ENCODE measurements at places on chromosomes 11 and 22. TPM values are rescaled to one million over a fixed set of nuclear protein-coding genes. Genes with fewer than 3 reads are reported as not detected.

DNA sequence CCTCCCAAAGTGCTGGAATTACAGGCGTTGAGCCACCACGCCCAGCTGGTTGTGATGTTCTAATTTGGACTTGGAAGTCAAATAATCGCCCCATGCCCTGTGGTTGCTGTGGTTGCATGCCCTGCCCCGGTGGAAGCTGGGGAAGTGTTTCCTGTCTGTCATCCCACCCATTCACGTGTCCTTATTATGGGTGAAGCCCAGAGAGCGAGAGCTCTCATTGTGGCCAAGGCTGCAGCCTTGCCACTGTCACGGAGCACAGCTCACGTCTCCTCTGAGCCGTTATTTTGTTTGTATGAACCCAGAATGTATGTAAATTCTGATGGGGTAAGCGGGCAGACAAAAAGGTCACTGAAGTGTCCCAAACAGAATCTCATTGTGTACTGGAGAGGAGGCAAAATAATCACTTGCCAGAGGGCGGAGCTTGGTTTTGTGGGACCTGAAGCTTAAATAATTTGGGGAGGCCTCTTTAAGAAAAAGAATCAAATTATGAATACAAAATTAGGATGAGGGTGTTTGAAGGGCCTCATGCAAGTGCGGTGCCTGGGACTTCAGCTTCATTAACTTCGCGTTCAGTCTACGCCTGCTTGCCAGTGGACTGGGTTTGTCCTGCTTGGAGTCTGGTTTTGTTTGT is 25.8 kb upstream of the TREH start:
- H3K4me1 ChIP-seq: peaks cover 20% of the 10 kb centered on the region
- H3K4me3 ChIP-seq: no peak overlapping the region
- H3K27ac ChIP-seq: peak overlapping the region; percentile 62
- peak; percentile 59 for DNase-seq
- H3K27me3 ChIP-seq: peaks cover 11% of the 10 kb centered on the region
- peaks cover 3% of the 10 kb centered on the region for H3K36me3 ChIP-seq

- DNase-seq: no peak
- no peaks in the 10 kb centered on the region for H3K27me3 ChIP-seq
- no peaks in the 10 kb centered on the region for H3K36me3 ChIP-seq
- no peaks in the 10 kb centered on the region for H3K4me1 ChIP-seq
- no peak overlapping the region for H3K27ac ChIP-seq
- no peak overlapping the region for H3K4me3 ChIP-seq
Measured at GRCh38 chr11:115267871-115268270, 236.3 kb downstream of the CADM1 start.

- no peak overlapping the region for H3K4me3 ChIP-seq
- no peak overlapping the region for H3K27ac ChIP-seq
- peaks cover 14% of the 10 kb centered on the region for H3K36me3 ChIP-seq
Measured at GRCh38 chr11:12126344-12127019, 16.1 kb downstream of the MICAL2 start.

Gene SLC22A6
- not detected for total RNA-seq

Gene NAALADL1
- total RNA-seq: 13.6 TPM

DNA sequence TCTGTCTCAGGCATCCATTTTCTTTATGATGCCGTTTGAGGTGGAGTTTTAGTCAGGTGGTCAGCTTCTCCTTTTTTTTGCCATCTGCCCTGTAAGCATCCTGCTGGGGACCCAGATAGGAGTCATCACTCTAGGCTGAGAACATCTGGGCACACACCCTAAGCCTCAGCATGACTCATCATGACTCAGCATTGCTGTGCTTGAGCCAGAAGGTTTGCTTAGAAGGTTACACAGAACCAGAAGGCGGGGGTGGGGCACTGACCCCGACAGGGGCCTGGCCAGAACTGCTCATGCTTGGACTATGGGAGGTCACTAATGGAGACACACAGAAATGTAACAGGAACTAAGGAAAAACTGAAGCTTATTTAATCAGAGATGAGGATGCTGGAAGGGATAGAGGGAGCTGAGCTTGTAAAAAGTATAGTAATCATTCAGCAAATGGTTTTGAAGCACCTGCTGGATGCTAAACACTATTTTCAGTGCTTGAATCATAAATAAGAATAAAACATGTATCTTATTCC is 10.9 kb upstream of the HBE1 start:
- no peak overlapping the region for H3K27ac ChIP-seq
- H3K4me1 ChIP-seq: peaks cover 8% of the 10 kb centered on the region
- H3K27me3 ChIP-seq: no peaks in the 10 kb centered on the region

- H3K4me1 ChIP-seq: no peaks in the 10 kb centered on the region
- H3K27me3 ChIP-seq: no peaks in the 10 kb centered on the region
- no peak for DNase-seq
- no peaks in the 10 kb centered on the region for H3K36me3 ChIP-seq
- no peak overlapping the region for H3K27ac ChIP-seq
Measured at GRCh38 chr11:36985562-36985961, 387.5 kb upstream of the RAG2 start.

Gene MYBPC3
- not detected for total RNA-seq

- no peaks in the 10 kb centered on the region for H3K36me3 ChIP-seq
- no peak overlapping the region for H3K27ac ChIP-seq
- no peak overlapping the region for H3K4me3 ChIP-seq
- peaks cover 4% of the 10 kb centered on the region for H3K27me3 ChIP-seq
- no peak for DNase-seq
Measured at GRCh38 chr11:69359735-69360480, 66.0 kb downstream of the MYEOV start.

DNA sequence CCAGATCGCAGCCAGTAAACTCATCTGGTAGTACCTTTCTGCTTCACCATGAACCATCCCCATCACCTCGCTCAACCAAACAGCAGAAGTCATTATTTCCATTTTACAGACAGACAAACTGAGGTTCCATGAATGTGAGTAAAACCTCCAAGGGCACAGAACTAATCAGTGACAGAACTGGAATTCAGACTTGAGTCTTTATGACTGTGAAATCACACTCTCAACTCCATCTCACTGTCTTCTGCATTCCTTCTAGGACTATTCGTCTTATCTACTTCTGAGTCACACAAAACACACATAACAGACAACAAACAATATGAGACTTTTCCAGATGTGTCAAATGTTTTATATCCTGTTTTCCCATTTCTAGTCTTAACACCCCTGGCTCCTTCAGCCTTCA is 9.3 kb upstream of the NUP50 start:
- H3K4me3 ChIP-seq: no peak overlapping the region
- no peak for DNase-seq
- H3K27me3 ChIP-seq: no peaks in the 10 kb centered on the region
- peaks cover 11% of the 10 kb centered on the region for H3K4me1 ChIP-seq
- no peak overlapping the region for H3K27ac ChIP-seq

GRCh38 chr11:14981507-14981906 is 9.4 kb upstream of the CALCA start:
- no peaks in the 10 kb centered on the region for H3K4me1 ChIP-seq
- no peak for DNase-seq
- no peak overlapping the region for H3K4me3 ChIP-seq
- no peak overlapping the region for H3K27ac ChIP-seq
- H3K36me3 ChIP-seq: no peaks in the 10 kb centered on the region
- peaks cover 38% of the 10 kb centered on the region for H3K27me3 ChIP-seq

Data from activated CD4-positive, alpha-beta memory T cell treated with anti-CD3 and anti-CD28 coated beads, Interleukin-2, amount 10 ng/mL, durations not matched to agents 7 days and 5 days (primary cell).